ENCODE measurements at places on chromosomes 4 and X.

DNA sequence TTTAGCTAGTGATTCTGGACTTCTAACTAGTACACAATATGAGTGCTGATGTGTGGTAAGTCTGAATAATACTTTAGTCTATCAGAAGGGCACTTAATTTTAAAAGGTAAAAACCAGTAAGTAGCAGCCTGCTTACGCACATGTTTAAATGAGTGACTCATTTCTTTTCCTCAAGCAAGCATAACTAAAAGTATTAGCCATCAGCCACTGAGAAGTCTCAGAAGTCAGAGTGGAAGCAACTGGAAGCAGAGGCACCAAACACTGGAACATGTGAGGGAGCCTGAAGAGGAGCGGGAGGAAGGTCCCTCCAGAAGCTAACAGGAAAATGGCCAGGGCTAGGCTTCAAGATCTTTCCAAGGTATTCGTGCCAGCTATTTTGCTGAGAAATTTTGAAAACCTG is 257.7 kb downstream of the RAPGEF2 start:
- DNase-seq = no peak

DNA sequence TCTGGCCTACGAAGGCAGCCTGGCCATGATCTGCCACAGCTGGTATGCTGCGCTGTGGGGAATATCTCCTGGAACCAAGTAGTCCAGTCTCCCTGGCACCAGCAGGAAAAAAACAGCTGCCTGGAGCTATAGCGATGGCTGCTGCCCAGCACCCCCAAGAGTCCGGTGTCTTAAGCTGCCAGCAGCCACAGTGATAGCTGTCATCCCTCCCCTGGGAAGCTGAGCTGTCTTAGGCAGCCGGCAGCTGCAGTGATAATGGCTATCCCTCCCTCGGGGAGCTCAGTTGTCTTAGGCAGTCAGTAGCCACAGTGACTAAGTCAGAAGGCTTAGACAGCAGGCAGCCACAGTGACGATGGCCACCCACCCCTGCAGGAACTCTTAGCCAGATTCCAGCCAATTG is 205.1 kb downstream of the STPG2 start:
- no peak for DNase-seq

DNA sequence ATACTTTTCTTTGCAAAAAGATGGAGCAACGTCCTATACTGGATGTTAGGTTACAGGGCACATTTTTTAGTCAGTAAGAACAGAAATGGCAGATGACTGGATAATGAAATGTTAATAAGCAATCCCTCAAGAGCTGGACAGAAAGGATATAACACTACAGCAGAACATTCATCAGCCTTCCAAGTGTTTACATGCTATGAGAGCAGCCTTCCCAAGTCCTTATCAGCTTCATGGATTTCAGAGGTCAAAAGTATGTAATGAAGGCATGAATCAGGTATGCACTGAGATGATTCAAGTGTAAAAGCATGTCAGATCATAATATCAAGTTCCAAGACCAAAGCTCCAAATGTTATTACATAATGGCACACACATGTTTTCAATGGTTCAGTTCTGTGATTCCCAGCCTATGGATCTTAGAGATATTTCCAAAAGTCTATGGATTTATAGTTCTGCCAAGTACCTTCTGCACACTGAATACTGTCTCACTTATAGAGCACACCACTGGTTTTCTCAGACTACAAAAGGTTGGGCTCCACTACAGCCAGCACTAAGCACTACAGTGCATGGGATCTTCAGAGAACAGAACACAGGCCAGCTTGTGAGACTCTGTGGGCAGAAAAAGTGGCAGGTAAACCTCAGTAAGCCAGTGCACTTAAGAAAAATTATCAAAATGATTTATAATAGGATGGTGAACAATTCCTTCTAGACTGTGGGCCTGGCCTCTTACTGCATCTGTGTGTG is 49.2 kb downstream of the GPC4 start:
- DNase-seq = no peak

GRCh38 chr4:74659576-74660411 is 134.5 kb downstream of the BTC start:
- no peak for DNase-seq

DNA sequence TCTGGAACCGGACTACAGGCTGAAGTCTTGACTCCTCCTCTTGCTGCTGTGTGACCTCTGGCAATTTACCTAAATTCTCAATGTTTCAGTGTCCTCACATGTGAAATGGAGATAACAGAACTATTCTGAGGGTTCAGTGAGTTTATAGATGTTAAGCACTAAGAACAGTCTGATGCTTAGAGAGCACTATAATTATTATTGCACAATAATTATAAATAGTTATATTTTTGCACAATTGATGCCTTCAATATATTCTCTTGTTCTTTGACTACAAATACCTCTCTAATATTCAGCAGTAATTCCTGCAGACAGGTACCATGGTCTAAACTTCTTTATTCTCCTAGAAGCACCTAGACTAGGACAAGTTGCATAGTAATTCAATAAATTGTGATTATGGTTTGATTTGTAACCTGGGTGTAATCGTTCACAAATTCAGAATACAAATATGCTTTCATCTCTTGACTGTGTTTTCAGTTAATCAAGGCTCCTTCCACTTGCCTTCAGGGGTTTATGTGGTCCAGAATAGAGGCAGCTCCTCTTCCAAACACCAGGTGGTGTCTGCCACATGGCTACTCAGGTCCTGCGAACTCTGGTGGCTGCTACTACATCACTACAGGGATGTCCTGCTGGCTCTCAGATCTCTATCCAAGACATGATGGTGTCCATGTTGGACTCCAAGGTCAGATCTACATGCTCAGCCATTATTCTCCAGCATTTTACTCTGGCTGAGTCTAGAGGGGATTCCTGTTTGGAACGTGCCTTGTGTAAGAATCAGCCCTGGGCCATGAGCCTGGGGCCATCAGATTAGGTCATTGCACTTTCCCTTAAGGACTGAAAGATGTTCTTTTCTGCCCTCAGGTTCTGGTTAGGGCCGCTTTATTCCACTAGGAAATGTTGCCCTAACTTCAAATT is 103.4 kb downstream of the QRFPR start:
- DNase-seq = no peak

- DNase-seq = no peak
These were observed 386 bp upstream of the TMEM184C start for GRCh38 chr4:147616849-147617172.

GRCh38 chrX:9162698-9163097 is 128.8 kb upstream of the FAM9B start:
- DNase-seq = no peak

DNA sequence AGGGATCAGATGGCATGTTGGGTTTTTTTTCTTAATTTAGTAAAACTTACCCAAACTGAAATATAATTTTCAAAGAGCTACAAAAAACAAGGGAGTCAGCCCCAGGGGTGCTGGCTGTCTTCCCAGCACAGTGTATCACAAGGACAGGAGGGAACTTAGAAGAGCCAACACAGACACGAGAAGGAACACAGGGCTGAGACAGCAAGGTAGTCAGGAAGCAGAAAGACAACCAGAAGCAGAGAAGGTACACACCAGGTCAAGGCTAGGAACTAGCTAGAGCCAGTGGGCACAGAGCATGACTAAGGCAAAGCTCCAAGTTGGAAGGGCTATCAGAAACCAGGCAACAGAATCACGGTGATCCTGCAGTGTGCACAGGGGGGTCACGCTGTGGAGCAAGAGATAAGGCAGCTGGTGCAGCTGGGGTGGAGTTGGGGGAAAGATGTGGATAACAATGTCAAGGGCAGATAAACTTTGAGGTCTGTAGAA is 168.7 kb downstream of the NR3C2 start:
- DNase-seq = no peak

- no peak for DNase-seq
These were observed 5.8 kb upstream of the CLNK start for GRCh38 chr4:10690185-10690907.

DNA sequence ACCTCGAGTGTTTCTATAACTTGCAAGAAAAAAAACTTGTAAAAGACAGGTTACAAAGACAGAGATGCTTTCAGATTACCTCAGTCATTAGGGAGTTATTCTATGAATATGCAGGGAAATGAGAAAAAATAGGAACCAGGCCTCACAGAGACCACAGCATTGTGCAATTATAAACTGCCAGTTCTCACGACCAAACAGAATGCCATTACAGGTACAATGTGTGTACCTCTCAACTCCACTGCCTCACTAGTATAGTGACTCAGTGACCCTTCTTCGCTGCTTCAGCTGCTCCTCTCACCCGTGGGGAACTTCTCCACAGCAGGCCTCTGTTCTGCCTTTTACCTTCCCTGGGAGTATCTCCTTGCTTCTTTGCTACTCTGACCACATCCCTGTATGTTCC is 2.3 kb upstream of the HTATSF1 start:
- DNase-seq = no peak

DNA sequence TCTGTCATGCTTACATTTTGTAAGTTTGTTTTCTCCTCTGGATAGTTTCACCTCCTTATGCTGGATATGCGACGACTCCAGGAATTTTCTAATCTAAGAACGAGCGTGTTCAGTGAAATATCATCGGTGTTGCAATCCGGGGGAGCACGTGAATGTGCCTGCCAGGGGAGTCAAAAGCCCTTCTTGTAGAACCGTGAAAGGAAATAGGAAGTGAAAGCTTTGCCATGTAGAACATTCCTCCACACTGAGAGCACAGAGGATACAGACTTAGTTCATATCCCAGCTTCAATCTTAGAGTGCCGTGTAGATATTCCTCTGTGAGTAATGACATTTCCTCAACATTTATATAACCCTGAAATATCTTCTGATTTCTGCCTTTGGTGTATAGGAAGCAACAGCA is 121.2 kb downstream of the VEGFC start:
- no peak for DNase-seq

- DNase-seq = no peak
These were observed 156.3 kb downstream of the BCOR start for GRCh38 chrX:39941332-39941920.

- no peak for DNase-seq
These were observed 696.4 kb downstream of the DMD start for GRCh38 chrX:32514986-32515385.

GRCh38 chr4:139470997-139471665 is 17.2 kb downstream of the RAB33B start:
- no peak for DNase-seq

DNA sequence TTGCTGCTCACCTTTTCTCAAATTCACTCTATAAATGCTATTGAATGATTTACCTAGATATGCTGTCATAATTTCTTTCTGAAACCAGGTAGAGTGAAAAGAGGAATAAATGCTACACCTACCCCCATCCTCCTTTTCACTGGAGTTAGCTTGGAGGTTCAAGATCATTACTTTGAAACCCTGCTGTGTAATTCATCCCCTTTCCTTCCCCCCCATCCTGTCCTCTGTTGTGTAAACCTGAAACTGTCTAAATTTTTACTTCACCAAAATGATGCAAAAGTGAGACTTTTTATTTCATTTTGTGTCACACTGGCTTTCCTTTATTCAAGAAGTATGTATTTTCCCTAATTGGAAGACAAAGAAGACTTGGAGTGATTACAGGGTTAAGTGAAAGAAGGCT is 5.4 kb downstream of the ZCCHC18 start:
- DNase-seq = no peak

DNA sequence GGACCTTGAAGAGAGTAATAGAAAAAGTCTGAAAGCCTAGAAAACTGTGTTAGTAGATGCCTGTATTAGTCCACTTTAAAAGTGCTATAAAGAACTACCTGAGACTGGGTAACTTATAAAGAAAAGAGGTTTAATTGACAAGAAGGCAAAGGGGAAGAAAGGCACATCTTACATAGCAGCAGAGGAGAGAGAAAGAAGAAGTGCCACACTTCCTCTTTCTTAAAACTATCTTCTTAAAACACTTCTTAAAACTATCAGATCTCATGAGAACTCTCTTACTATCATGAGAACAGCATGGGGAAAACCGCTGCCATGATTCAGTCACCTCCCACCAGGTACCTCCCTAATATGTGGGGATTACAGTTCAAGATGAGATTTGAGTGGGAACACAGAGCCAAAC is 18.8 kb upstream of the COL25A1 start:
- DNase-seq = no peak

DNA sequence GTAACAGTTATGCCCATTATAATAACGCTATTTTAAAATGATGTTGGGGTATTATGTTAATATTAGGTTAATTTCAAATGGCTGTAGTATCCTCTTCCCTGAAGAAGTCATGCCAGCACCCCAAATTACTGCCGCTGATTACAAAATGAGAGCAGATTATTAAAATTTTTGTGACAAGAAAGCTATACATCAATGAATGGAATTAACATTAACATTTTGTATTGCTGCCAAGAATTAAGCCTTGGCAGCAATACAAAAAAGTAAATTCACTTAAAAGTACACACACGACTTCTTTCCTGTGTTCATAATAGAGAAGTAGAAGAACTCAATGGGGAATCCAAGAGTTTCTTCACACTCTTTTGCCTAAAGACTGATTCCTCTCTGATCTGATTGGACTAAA is 482.8 kb downstream of the STIM2 start:
- no peak for DNase-seq

Measured in activated T-cell treated with anti-CD3 and anti-CD28 coated beads for 1 hour (primary cell).